ENCODE measurements at places on chromosomes 2 and 18. TPM values are rescaled to one million over a fixed set of nuclear protein-coding genes. Genes with fewer than 3 reads are reported as not detected.

DNA sequence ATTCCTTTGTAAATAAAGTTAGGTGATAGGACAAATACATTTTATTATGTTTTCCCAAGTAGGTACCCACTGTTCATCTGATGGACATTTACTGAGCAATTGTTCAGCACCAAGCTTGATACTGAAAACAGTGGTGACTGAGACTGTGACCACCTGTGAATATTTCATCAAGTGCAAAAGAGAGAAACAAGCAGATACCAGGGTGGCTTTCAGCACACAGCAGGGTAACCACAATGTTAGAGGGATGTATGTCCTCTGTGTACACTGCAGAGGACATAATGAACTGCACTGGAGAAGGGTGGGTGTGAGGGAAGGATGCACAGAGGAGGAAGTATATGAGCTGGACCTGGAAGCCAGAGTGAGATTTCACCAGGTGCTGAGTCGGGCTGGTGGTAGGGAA is 411.8 kb downstream of the RAD51AP2 start:
- no peak for DNase-seq

DNA sequence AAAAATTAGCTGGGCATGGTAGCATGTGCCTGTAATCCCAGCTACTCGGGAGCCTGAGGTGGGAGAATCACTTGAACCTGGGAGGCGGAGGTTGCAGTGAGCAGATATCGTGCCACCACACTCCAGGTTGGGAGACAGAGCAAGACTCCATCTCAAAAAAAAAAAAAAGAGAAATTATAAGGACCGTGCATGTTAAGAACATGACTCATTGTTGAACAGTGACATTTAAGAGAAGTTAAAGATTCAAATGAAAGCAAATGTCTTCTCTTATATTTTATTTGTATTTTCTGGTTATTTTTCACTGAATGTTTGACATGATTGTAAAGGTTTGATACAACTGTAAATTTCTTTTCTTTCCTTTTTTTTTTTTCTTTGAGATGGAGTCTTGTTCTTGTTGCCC is 69.6 kb downstream of the APLF start:
- DNase-seq: no peak

GRCh38 chr2:188050726-188051125 is 240.9 kb upstream of the GULP1 start:
- DNase-seq: no peak

- DNase-seq: no peak
These were observed 95.0 kb downstream of the TMEM163 start for GRCh38 chr2:134623796-134624195.

The RAX gene
- total RNA-seq: not detected

- DNase-seq: no peak
These were observed 12.5 kb downstream of the SDC1 start for GRCh38 chr2:20212459-20212870.

DNA sequence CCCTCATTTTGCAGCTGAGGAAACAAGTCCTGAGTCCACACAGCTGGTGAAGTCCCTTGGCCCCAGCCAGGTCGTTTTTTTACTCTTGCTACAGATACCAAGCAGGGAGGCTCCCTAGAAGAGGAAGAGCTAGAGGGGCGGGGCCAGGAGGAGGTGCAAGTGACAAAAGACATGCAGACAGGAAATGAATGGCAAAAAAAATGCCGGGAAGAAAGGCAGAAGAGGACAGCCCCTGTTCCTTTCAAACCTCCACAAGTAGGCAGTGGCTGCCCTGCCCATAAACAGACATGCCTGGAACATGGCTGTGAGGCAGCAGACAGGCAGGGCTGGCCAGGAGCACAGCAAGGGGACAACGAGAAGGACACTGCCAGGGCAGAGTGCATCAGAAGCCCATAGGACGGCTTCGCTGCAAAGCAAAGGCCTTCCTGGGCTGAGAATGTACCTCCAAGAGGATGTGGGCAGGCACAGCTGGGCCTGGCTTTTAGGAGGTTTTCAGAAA is 108.7 kb downstream of the ZBTB7C start:
- peak; percentile 49 for DNase-seq

- no peak for DNase-seq
These were observed 195.9 kb upstream of the CYRIA start for GRCh38 chr2:16861530-16861929.

The ANKMY1 gene
- total RNA-seq: 97.4 TPM

DNA sequence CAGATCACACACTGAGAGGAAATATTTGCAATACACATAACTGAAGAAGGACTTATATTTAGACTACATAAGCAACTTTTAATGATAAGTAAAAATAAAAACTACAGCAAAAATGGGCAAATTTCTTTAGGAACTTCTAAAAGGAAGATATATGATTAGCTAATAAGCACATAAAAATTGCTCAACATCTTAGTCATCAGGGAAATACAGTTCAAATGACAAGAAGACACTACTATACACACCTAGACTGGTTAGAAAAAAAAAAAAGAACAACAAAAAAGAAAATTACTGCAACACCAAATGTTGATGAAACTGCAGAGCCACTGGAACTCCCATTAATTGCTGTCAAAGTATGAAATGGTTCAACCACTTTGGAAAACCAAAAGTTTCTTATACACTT is 1247.5 kb upstream of the ACVR2A start:
- DNase-seq: no peak

DNA sequence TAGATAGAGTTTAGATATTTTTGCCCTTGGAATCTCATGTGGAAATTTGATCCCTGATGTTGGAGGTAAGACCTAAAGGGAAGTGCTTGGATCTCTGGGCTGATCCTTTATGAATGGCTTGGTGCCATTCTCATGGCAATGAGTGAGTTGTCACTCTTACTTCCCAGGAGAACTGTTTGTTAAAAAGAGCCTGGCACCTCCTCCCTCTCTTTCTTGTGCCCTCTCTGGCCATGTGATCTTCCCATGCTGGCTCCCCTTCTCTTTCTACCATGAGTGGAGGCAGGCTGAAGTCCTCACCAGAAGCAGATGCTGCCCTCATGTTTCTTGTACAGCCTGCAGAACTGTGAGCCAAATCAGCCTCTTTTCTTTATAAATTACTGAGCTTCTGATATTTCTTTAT is 276.9 kb downstream of the ZNF804A start:
- DNase-seq: no peak

DNA sequence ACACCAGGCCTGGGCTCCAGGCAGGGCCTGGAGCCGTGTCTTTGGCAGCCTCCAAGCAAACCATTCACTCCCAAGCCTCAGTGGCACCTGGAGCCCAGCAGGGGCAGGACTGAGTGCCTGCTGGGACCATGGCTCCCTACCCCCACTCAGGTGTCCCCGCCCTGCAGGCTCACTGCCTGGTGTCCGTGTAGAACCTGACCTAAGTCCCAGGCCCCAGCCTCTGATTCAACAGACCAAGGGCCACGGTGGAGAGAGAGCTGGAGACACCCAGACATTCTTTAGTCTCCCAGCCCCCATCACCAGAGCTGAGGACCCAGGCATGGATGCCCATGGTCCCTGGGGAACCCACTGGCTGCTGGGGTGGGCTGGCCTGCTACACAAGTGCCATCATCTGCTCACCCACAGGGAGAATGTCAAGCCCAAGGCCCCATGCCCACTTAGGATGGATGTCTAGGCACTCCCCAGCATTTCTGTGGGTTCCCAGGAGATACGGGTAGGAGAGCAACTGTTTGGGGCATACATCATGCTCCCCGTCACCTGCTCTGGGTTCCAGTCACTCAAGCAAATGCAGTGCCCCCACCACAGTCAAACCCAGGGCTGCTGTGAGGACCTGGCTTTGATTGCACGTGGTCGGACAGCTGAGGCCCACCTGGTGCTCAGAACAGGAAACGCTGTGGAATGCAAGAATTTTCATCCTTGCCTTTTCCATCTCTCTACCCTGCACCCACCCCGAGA is 42.9 kb upstream of the ATG16L1 start:
- no peak for DNase-seq

The ITGA6 gene
- total RNA-seq: 60.8 TPM

The MRPL19 gene
- total RNA-seq: 26.3 TPM
